Lung (tissue), 17 donors: ENCODE measurements at places on chromosomes 2 and 18. TPM values are rescaled to one million over a fixed set of nuclear protein-coding genes. Genes with fewer than 3 reads are reported as not detected.

DNA sequence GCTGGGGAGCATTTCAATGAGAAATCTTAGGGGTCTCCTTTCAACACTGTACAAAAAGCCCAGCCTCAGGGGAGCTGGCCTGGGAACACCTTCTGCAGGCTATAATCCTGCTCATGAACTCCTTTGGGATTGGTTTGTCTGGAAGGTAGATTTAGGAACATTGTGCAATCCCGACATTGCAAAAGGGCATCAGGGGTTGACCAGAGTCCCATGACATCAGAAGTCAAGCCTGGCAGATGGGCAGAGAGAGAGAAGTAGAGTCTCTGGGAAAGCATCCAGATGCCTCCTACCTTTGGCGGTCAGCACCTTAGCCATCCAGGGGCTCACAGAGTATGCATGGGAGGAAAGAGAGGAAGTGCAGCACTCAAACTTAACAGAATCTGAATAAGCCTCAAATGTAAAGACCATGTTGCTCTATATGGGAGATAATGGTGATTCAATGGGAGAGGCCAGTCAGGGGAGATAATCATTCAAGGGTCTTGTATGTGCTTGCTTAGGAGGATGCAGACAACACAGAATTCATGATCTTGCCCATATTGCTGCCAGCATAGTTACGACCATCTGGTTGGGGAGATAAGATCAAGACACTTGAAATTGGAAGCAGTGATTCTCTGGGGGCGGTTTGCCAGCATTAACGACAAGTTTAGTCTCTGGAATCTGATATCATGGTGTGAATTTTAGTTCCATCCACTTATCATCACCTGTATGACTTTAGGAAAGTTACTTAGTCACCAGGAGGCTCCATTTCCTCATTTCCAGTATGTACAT, 58.3 kb upstream of the UPP2 start:
- DNase-seq = no peak

GRCh38 chr2:29251406-29251805, 136.2 kb downstream of the CLIP4 start:
- DNase-seq = no peak

DNA sequence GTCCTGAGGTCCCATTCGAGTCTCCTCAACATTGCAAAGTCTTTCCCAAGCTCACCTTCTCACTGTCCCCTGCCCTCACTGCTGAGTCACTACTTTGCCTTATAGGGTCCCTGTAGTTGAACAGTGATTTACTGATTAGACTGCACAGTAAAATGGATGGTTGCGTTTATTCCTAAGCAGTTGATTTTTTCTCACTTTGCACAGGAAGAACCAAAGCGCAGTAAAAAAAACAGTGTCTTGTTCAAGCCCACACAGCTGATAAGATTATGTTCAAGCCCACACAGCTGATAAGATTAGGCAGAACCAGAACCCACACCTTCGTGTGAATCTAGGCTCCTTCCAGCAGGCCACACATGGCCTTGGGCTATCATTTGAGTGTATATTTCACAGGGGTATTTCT, 215.3 kb upstream of the COPS8 start:
- no peak for DNase-seq

DNA sequence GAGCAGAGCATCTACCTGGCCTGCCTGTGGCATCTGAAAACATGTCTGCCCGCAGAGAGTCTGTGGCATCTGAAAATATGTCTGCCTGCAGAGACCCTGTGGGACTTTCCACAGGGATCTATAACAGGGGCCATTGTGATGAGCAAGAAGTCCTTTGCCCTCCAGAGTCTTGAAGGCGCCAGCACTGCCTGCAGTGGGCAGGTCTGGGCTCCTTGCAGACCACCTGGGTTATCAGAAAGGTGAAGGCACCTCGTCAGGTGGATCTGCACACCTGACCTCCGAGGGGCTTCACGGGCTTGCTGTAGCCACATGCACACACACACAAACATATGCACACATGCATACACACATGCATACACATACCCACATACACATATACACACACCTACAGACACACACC, 189.5 kb upstream of the HDAC4 start:
- no peak for DNase-seq

- DNase-seq = no peak
Observed at GRCh38 chr2:138964418-138964817, 184.2 kb upstream of the NXPH2 start.

UBXN2A gene
- polyA plus RNA-seq = 4.7 TPM

GRCh38 chr2:201795607-201796477, 10.5 kb upstream of the CDK15 start:
- DNase-seq = peak; percentile 68

ABHD1 gene
- 0.16 TPM for polyA plus RNA-seq

DNA sequence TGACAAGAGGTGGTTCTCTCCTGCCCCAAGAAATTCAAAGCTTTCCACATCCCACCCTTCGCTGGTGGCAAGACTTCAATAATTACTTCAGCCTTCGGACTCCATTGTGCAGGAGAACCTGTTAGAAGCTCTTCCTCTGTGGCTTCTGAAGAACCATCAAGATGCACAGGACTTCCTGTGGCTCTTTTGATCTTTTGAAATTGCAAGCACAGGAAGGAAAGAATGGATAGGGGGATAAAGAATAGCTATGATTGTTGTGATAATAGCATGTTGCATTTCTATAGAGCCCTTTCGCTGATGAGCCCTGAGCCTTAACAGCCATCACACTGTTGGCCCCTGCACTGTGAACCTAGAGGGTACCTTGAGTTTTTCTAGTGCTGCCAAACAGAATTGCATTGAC, 7.4 kb downstream of the EPAS1 start:
- DNase-seq = no peak

HOXD11 gene
- polyA plus RNA-seq = not detected

- DNase-seq = no peak
Observed at GRCh38 chr2:74474899-74475298, 2.4 kb upstream of the MRPL53 start.

DNA sequence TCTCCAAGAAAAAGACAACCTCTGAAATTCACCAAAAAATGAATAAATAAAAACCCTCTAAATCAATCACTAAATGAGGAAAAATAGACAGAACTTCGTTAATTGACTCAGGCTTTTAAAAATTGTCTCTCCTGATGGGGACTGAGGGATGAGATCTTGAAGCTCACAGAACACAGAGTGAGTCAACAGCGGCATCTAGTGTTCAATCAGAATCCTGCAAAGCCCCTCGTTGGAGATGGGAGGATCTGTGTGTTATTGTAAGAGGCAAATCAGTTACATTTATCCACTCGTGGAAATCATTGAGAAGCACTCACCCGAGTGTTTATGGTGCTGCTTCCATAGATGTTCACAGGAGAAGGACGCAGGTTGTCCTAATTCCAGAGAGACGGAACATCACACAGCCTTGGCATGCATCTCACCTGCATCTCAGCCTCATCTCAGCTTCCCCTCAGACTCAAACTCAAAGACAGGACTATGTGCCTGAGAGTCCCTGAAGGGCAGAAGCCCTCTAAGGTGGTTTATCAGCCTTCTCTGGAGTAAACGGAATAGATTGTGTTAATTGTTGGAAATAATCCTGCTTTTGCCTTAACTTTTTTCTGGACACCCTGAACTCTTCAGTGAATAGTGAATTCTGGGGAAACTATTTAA, 82.0 kb downstream of the MREG start:
- peak; percentile 86 for DNase-seq

SGPP2 gene
- polyA plus RNA-seq = 39.5 TPM

DNA sequence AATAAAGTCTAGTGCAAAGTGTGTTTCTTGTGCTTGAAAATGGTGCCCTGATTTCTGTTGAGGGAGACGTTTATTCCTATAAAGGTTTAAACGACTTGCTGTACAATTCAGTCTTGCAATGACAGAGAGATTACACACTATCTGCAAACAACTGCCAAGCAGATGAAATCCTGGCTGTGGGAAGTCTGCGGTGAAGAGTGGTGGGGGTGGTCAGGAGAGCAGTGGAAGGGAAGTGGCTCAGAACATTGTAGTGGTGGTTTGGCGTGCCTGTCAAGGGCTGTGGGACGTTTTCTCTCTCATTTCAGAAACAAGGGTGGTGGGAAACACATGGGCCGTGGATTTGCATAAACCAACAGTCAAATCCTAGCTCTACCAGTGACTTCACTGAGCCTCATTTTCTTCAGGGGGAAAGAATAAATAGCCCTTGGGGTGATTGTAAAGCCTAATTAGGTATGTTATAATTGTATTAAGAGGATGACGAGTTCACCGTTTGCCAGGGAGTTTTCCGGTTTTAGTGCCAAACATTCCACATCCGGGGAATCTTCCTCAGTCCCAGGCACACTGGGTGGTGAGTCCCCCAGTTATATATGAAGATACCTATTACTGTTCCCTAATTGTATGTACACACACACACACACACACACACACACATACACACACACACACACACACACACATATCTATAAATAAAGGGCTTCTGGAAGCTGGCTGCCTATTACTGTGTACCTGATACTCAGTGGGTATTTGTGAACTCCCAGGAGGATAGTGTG, 115.0 kb downstream of the SPTBN1 start:
- DNase-seq = peak; percentile 68

DNA sequence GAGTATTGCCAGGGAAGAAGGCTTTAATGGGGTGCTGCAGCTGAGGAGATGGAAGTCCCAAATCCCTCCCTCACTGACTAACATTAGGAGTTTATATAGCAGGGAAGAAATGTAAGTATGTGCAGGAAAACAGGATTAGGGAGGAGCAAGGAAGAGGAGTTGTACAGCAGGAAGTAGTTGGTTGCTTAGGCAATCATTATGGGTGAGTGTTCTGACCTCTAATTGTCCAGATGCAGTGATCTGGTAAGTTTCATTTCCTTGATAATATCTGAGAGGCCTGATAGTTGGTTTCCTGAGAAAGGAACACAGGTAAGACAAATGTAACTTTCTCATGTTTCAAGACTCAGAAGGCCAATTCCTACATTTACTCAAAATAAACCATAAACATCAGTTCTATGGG, 331.9 kb upstream of the GULP1 start:
- no peak for DNase-seq

DNA sequence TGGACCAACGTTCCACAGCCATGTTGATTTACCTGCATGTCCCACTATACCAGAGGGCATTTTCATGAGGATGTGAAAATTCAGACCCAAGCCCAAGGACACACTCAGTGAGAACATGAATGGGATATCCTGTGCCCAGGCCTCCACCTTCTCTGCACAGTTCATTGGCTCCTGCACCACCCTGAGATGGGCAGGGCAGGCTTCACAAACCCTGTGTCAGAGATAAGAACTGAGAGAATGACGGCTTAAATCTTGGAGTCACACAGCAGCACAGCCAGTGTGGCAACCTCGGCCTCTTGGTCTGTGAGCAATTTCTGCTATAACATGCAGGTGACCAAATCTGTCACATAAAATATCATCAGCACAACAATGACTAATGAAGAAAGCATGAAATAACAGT, 71.9 kb downstream of the UXS1 start:
- DNase-seq = no peak

DNA sequence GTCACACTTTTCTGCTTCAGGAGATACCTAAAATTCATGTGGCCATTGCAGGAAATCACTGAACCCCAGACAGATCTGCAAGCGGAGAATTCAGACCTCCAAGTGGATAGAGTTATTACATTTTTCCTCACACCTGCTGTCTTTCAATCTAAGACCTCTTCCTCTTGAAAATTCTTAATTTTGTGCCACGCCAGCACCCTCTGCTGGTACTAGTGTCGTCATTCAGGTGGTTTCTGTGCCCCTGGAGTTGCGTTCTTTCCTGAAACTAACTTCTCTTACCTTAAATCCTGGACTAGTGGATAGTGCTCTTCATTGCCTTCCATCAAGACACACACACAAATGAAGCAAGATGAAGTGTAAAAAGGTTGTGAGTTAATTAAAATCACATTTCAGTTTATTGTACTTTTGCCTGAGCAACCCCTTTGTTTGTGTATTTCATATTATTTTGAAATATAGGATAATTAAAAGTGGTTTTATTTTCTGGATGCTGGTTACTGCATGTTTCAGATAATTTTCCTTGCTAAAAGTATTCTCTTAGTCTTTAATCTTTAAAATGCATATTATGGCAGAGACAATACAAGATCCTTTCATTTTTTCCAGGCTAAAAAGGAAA, 1.6 kb upstream of the DNER start:
- peak; percentile 9 for DNase-seq
